ENCODE measurements at places on chromosomes 16 and 17.

DNA sequence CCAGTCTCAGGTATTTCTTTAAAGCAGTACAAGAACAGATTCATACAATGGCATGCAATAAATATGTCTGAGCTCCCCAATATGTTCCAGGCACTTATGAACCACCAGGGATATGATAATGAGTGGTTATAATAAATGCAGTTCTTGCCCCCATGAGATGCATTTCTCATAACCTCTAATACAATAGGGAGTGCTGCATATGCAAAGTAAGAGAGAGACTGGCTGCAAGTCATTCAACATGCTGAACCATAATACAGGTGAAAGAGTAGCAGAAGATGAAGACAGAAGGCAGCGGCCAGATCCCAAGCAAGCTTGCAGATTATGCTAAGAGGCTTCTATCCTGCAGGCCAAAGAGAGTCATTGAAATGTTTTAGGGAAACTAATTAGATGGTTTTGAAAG is 96.7 kb downstream of the CHD9NB start:
- no peak for DNase-seq

DNA sequence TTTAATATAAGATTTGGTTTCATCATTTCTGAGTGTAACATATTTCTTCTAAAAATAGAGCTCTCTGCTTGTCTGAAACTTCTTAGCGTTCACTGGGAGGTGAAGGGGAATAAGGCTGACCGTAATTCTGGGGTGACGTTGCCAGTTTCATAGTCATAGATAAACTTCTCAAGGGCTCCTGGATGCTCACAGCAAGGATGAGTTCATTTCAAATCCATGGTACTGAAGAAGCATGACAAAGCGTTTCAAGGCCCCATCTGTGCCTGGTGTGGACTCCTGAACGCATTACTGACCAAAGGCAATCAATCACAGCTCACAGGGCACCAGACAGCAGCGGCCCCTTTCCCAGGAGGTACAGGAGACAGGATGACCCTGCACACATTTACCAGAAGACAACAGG is 12.0 kb upstream of the EVPL start:
- no peak for DNase-seq

- no peak for DNase-seq
These were observed 57.5 kb upstream of the DOC2B start for GRCh38 chr17:238964-239259.

DNA sequence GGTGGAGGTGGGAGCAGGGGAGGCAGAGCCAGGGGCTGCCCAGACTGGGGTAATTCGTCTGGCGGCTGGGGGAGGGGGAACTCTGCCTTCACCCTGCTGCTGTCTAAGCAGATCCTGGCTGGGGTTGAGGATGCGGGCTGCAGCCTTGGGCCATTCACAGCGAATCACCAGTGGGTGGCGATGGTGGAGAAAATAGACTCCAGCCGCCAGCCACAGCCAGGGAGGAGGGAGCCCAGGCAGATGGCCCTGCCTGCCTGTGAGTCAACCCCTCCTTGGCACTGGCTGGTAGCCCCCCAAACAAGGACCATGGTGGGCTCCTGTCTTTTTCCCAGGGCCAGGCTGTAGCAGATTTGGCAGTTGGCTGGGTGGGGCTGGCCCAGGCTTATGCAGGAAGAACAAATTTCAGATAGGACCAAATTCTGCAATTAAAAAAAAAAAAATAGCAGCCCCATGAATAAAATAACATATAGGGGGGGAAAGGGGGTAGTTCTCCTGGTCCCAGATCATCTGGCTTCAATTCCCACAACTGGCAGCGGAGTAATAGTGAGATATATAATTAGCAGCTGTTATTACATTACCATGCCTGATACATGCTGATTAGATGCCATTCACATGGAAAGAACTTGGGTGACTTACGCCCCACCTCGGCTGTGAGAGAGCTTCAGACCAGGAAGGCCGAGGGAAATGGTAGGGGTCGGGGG is 41.5 kb upstream of the CDH5 start:
- DNase-seq, result no peak

DNA sequence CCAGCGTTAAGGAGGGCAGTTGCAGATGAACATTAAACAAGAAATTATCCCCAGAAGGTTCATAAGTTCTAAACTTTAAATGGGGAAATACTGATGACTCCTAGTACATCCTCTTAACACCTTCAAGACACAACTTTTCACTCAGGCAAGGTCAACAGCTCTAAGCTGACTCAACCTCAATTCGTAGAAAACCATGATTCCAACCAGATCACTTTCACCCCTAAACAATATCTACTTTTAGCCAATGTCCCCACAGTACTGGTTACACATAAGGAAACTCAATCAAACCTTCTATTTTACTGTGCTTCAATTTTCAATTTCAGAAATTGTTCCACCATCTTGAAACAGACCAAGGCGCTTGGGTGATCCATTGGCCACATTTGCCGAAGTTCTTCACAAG is 2.3 kb downstream of the CDYL2 start:
- no peak for DNase-seq

DNA sequence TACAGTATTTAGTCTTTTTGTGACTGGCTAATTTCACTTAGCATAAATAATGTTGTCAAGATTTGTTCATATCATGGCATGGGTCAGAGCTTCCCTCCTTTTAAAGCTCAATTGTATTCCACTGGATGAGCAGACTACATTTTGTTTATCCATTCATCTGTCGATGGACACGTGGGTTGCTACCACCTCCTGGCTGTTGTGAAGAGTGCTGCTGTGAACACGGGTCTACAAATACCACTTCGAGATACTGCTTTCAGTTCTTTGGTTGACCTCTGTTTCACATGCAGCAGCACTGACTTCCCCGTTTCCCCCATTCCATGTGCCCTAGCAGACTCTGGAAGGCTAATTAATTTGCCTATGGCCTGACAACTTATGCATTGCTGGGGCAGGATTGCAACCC is 285.4 kb downstream of the SHISA9 start:
- no peak for DNase-seq

DNA sequence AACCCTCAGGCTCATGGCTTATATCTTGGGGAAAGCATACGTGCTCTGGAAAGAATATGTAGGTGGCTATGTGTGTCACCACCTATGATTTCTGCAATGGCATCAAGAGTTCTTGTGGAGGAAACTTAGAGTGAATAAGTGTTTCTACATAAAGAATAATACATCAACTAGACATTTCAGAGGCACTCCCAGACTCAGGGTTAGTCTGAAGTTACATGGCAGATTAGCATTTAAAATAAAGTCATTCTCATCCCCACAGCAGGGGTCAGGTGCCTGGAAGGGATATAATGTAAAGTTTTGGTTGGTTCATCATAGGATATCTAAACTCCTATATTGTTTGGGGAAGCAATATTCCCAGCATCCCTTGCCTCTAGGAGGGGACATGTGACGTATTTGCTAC is 182.1 kb downstream of the PCTP start:
- DNase-seq, result no peak

DNA sequence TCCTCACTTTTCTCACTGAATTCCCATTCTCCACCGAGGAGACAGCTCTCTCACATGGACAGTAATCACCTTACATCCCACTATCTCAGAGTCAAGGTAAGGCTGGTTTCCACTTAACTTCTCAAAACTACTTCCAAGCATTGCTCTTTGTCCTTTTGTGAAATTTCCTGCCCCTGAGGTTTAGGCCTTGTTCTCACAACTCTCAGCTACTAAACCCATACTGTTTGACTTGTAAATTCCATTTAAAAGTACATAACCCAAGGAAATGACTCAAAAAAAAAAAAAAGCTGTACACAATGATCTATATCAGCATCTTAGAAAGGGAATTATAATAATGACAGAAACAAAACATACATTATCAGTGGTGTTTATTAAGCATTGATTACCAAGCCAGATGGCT is 8.8 kb downstream of the CDC27 start:
- no peak for DNase-seq

GRCh38 chr17:74842146-74842598 is 17.5 kb downstream of the GRIN2C start:
- DNase-seq, result no peak

DNA sequence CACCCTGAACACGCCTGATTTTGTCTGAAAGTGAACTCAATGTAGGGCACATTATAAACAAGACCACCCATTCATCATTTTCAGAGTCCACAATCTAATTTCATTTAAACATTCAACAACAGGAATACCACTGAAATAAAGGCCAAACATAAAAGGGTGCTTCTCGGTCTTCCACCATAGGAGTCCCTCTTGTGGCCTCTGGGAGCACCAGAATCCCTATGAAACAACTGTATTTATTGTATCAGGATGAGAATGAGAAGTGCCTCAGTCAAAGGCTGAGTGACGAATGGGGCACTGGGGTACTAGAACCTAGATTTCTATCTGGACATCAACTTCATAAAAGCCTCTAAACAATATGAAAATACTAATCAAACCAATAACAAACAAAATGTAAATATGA is 40.4 kb downstream of the NXPH3 start:
- no peak for DNase-seq

DNA sequence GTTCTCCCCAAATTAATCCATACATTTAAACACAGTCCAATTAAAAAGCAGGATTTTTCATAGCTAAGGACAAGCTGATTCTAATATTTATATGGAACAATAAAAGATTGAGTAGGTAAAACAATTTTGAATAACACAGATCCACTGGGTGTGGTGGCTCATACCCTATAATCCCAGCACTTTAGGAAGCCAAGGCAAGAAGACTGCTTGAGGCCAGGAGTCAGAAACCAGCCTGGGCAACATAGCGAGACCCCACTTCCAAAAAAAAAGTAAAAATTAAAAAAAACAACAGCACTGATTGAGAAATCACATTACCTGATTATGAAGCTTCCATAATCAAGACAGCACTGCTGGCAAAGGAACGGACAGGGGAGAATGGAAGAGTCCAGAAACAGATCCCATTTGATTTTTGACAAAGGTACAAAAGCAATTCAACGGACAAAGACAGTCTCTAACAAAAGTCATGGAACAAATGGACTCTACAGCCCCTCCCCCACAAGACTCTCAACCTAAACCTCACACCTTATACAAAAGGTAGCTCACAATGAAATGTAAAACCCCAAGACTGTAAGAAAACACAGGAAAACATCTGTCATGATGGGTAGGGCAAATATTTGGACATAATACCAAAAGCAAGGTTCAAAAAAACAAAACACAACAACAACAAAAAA is 17.9 kb downstream of the USP7 start:
- DNase-seq, result no peak

- DNase-seq, result no peak
These were observed 946 bp downstream of the OSGIN1 start for GRCh38 chr16:83953796-83954576.

Measured in HFF-Myc (cell line).